ENCODE measurements at places on chromosomes 5 and 9.

DNA sequence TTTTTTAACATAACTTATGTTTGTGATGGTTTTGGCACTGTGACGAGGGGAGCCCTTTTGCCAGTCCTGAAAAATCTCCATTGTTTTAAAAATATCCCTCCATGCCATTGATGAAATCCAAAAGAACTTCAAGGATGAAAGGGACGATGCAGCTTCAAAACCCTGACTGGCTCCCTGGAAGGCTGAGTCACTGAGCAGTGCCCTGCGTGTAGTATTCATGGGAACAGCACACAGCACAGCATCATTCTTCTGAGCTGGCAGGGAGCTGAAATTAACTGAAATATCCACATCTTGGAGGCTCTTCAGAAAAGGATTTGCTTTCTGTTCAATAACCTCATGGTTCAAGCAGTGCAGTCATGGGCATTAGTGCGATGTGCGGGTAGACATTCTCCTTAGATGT lies 29.7 kb downstream of the PDE4D start:
- DNase-seq = no peak

GRCh38 chr5:56543441-56544388 lies 271.6 kb upstream of the MAP3K1 start:
- no peak for DNase-seq

DNA sequence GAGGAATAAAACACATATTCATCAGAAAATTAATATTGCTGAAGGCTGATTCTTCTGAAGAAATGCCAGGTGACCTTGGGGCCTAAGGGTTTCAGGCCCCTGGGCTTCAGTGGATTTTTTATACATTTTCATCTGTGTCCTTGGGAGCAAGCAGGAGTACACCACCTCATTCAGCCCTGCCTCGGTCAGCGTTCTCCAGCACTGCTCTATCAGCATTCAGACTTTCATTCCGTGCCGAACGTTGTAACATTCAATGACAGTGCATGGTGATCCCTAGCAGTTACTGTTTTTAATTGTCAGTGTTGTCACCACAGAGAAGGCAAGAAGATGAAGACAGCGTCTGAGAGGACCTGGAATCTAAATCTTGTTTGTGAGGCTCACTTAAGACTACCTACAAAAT lies 490.4 kb downstream of the DNAH5 start:
- no peak for DNase-seq

DNA sequence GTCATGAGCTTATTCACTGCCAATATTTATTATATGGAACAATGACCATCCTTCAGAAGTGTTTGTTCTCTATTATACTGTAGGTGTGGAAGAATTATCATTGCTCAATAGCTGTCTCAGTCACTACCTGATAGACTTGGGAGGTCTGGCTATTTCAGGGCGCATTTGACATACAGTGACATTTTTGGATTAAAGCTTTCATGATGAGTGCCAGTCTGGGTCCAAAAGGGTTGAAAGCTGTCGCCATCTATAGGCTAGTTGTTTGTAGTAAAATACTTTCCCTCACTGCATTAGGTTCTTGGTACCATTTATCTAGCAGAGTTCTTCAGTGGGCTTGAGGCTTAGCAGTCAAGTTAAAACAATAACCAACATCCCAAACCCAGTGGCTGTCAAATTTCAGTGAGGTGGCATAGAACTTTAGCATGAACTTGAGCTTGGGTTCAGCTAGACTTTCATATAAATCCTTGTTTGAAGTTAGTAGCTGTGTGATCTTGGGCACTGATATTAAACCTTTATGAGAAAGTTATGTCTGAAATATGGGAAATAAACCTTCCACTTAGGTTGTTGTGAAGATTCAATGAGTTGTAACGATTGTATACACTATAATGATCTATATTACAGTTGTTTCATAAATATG lies 110.5 kb upstream of the CDKN2B start:
- no peak for DNase-seq

- no peak for DNase-seq
These were observed 30.4 kb downstream of the ELL2 start for GRCh38 chr5:95931079-95931833.

GRCh38 chr5:150305095-150305494 lies 2.4 kb upstream of the ARSI start:
- DNase-seq = no peak

GRCh38 chr9:4859035-4859434 lies 66.3 kb downstream of the RCL1 start:
- no peak for DNase-seq

DNA sequence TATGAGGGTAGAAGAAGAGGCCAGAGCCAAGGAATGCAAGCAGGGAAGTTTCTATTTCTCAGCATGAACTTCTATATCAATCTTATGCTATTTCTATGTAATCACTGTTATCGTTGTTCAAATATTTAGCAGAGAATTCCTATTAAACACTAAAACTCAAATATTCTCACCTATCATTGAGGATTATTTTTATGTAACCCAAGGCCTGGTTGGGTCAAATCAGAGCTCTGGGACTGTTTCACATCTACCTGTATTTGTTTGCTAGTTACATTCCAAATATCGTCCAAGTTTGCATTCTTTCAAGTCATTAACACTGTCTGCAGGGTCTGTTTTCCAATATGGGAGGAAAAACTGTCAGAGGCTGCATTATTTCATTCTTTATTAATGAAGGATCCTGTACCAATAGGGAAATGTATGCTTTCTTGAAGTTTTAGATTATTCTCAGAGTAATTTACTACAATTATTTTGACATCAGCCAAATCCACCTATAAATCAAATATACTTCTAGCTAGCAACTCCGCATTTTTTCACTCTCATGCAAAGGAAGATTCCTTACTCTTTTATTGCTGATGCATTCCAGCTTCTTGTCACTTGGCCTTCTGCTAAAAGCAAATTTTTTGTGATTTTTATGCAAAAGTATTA lies 52.2 kb downstream of the LURAP1L start:
- no peak for DNase-seq

- DNase-seq = no peak
These were observed 39.3 kb downstream of the RNF145 start for GRCh38 chr5:159170021-159170420.

- DNase-seq = no peak
These were observed 184.3 kb upstream of the ATP10B start for GRCh38 chr5:161036296-161036695.

DNA sequence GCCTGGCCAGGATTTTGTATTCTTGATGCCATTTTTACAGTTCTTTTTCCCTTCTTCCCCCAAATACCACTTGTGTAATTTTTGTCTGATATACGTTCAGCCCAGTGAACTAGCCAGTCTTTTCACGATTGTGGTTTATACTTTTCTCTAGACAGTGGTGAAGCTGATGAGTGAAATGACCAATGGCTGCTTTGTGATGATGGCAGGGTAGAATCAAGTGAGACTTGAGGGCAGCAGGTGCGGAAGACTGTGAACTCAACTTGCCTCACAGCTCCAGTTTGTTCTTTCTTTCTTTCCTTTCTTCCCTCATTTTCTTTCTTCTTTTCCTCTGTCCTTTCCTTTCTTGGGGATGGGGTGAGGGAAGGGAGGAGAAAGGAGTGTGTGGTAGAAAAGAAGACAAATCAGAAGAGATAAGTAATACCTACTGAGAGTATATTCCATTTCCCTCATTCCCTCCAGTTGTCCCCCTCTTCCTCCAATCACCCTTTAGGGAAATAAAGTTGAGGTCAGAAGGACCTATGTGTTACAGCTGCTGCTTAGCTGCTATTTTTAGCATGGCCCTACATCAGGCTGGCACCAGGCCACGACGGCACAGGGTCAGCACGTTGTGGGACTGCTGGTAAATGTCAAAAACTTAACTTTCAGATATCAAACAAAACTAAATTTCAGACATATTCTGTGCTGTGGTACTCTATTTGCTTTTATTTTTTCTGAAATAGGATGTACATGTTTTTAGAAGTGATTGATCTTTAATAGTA lies 12.3 kb downstream of the ZSWIM6 start:
- no peak for DNase-seq

GRCh38 chr9:14179449-14179848 lies 134.5 kb downstream of the NFIB start:
- no peak for DNase-seq

DNA sequence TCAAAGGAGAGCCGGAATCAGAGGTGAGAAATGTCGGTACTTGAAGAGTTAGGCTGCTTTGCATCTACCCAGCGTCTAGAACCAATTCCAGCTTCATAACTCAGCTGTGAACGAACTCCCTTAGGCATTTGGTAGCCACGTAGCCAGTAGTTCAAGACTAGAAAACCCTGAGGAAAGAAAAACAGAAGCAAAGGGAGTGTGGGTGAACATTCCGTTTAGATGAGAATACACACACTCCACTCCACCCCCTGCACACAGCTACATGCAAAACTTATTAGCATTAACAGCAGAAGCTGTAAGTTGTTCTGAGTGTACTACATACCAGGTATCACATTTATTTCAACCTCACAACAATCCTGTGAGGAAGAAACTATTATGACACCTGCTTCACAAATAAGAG lies 78.3 kb downstream of the SMIM23 start:
- no peak for DNase-seq

GRCh38 chr5:150286820-150287219 lies 2.8 kb downstream of the CAMK2A start:
- DNase-seq = no peak

GRCh38 chr5:179203248-179203647 lies 142.0 kb downstream of the ADAMTS2 start:
- DNase-seq = no peak

DNA sequence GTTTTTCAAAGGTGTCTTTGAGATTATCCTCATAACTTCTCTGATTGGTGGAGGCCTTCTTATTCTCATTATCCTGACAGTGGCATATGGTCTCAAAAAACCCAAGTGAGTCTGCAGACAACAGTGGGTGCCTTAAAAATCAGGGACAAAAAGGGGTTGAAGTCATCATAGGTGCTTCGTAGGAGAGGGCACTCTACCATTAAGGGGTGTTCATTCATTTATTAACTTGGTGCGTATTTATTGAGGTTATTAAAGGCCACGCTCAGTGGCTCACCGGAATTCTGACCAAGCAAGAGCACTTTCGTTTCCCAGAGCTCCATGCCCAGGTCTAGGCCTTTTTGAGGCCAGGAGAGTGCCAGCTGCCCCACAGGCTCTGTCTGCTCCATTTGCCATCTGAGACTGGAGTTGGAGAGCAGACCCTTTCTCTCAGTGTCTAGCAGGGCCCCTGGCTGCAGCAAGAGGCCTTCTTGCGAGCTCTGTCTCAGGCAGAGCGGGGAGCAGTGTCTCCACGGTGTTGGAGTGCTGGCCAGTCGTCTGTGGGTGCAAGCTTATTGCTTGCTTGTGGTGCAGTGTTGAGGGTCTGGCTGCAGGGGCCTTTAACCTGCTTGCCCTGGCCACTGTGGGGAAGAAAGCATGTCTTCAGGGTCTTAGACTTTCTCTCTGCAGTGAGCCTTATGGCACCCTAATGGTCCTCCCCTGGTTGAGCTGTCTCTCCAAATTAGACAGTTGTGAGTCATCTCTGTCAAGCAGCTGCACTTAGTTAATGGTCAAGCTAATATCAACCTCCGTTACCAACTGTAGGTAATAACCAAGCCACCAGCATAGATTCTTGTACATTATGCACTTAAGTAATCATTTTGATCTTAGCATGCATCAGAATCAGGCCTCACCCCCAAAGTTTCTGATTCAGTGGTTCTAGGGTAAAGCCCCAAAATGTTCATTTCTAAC lies 62.6 kb downstream of the IL31RA start:
- DNase-seq = no peak

DNA sequence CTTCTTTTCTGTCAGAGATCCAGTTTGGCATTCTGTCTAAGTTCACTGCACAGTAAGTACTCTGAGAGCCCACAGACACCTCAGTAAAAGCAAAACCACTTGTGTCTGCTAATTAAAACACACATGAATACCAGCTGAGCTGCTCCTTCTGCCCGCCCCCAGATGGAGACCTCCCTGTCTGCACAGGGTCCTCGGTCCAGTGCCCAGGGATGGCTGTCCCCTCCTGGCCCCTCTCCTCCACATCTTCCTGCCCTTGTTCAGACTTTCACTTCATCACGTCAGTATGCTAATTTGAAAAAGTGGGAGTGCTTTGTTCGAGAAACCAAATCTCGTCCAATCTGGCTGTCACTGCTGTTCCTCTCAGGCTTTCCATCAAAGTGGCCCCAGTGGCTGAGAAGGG lies 43.5 kb downstream of the LIX1 start:
- DNase-seq = no peak

GRCh38 chr5:73958037-73958436 lies 332.0 kb downstream of the ARHGEF28 start:
- DNase-seq = no peak

DNA sequence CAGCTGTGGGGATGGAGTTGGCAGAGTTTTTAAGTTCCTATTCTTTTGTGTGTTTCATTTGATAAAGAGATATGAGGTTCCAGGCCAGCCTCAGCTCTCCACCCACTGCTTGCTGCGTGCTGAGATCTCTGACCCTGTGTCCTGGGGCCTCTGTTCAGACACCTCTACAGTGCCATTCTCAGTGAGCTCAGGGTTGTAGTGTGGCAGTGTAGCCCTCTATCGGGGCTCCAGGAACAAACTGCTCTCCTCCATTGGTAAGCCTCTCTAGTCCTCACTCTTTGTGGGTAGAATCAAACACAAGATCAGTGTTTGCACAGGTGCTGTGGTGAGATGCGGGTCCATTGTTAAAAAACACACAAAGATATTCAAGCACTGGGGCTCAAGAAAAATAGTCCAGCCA lies 386.6 kb upstream of the RPS23 start:
- DNase-seq = no peak

DNA sequence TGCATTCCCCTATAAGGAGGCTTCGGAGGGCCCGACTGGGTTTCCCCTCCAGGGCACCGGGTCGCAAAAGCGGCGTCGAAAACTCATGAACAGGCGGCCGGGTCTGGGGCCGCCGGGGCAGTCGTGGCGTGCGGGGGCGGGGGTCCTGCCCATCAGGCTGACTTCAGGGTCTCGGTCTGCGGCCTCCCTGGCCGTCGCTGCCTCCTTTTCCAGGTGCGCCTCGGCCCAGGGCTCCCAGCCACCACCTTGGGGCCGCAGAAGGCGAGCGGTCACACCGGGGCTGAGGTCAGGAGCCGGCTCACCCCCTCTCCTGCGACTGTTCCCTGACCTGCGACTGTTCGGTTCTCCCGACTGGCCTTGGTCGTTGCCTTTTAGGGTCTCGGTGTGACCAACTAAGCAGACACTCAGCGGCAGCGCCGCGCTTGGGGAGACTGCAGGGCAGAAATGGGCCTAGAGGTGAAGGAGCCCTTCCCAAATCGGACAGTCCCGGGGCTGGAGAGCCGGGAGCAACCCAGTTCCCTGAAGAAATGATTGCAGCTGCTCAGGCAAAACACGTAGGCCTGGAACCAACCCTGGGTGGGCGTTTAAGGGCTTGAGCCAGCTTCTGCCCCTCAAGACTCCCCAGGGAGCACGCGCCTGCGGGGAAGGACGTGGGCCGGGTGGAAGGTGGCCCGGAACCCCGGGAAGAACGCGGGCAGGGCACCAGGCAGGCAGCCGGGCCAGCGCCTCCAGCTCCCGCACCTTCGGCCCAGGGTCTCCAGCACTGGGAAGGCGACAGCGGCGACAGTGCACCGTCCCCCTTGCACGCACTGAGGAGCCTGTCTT lies 11.2 kb downstream of the IRX2 start:
- no peak for DNase-seq

GRCh38 chr5:134794082-134794481 lies 35.5 kb downstream of the DDX46 start:
- DNase-seq = no peak

Data from GOT3 (cell line).